ENCODE measurements at places on chromosomes 4 and X.

DNA sequence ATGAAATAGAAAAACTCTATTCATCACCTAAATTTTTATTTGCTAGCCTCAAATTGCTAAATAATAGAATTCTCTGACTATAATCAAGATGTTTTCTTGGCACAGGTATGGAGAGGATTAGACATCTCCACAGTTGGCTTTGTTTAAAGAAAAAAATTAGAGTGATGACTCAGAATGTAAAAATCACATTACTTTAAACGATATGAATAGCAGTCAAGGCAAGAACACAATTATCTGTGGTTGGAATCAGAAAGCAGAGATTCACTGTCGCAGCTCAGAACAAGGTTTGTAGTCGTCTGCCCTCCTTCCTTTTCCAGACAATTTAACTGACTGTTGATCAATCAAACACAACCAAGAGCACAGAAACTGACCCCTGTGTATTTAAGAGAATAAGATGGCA, 32.2 kb upstream of the CCKAR start:
- DNase-seq = no peak

- DNase-seq = peak; percentile 81
These were observed 23.6 kb upstream of the YTHDC1 start for GRCh38 chr4:68373513-68373912.

DNA sequence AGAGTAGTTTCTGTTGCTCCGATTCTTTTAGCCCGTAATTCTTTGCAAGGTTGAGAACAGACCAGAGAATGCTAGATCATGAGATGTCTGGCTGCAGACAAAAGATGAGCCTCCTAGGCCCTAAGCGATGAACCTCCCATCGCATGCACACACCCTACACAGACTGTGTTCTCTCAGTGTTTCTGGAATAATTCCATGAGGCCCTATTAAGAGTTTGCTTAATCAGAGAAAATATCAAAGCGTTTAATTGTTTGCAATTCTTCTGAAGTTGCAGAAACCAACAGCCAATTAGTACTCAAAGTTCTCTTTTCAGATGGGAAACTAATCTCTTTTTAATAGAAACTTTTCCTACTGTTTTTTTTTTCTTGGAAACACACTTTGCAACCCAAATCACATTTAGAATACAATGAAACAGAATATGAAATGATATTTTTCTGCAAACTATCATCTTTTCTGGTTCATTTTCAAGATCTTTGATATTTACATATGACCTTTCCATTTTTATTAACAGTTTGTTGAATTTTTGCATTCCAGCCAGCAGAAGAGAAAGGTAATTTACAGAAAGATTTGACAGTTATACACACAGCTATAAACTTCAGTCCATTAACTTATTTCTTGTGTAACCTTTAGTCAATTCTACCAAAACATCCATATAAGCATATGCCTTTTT, 1525.6 kb downstream of the ARAP2 start:
- no peak for DNase-seq

GRCh38 chrX:16970977-16971376, 24.5 kb downstream of the REPS2 start:
- no peak for DNase-seq

DNA sequence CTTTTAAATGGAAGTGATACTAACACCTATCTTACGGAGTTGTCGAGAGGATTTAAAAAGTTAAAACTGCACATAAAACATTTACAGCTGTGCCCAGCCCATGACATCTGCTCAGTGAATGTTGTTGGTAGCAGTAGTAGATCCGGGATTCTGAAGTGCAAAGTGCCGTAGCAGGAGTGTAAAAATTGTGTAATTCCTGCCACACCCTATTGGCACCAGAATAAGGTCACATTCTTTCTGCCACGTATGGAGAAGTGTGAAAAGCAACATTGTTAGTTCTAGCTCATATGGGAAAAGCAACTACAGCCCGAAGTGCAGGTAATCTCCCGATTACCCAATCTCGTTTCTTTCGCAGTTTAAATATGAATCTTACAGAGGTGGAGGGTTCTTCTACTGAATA, 31.2 kb downstream of the PRIMPOL start:
- no peak for DNase-seq

DNA sequence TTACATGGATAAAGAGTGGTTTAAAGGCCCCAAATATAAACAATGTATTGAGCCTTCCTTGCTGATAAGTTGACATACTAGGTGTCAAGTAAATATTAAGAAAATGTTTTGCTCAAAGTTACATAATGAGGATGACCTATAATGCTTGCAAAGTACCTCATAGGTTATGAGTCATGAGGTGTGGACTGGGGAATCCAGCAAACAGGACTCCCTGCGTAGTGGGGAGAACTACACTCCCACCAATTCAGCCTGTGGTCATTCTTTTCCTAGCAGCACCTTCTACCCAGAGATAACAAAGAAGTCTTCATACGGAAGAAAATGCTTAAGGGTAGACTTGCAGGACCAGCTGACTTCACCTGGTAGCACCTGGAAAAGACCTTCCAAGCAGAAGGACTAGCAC, 418.9 kb upstream of the CPEB2 start:
- no peak for DNase-seq

DNA sequence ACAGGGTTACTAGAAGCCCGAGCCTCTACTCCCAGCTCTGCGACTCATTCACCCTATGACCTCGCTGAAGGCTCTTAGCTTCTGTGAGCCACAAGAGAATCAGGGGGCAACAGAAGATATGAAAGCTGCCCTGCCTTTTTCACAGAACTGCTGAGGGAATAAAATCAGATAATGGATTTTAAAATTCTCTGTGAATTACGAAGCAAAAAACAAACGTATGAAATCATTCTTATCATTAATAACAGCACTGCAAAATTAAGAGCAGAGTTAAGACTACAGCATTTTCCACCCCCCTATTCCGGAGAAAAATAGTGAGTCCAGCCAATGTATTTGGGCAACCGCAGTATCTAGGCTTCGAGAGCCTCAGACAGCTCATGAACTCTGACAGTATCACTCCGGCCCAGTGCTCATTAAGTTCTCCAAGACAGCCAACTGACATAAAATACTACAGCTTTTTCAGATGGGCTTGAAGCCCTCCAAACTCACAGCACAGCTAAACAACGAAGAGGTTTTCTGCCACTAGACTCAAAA, 33.4 kb downstream of the AFAP1 start:
- no peak for DNase-seq

GRCh38 chr4:21680326-21680898, 268.2 kb downstream of the KCNIP4 start:
- DNase-seq = no peak

DNA sequence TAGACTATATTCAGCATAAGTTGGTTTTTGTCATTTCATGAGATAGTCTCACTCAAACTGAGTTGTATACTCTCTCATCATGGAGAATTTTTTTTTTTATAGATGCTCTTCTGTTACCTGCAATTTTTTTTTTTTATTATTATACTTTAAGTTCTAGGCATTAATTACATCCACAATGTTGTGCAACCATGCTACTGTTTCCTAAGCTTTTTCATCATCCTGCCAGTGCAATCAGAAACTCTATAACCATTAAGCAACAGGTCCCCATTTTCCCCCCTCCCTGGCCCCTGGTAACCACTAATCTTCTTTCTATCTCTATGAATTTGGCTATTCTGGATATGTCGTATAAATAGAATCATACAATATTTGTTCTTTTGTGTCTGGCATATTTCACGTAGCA, 321.6 kb downstream of the STIM2 start:
- DNase-seq = no peak

GRCh38 chrX:17377091-17377717, 2.2 kb downstream of the NHS start:
- DNase-seq = peak; percentile 23

DNA sequence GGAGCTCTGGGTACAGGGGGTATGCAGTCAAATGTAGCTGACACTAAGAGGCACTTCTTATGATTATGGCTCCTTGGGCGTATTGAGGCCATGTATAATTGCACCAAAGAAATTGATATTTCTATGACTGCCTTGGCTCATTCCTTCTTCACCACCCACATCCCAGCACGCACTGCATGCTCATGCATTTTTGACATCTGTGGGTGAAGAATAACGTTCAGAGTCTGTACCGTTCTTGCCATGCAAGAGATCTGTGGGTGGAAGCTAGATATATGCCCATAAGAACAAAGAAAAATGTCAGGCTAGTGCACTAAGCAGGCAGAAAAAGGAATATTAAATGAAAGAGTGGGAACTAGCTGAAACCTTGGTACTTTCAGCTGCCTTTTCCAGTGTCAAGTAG, 93.4 kb downstream of the EMCN start:
- DNase-seq = no peak

GRCh38 chr4:38625508-38625907, 38.5 kb upstream of the KLF3 start:
- no peak for DNase-seq

GRCh38 chr4:181520790-181521189, 722.4 kb upstream of the TENM3 start:
- DNase-seq = no peak

DNA sequence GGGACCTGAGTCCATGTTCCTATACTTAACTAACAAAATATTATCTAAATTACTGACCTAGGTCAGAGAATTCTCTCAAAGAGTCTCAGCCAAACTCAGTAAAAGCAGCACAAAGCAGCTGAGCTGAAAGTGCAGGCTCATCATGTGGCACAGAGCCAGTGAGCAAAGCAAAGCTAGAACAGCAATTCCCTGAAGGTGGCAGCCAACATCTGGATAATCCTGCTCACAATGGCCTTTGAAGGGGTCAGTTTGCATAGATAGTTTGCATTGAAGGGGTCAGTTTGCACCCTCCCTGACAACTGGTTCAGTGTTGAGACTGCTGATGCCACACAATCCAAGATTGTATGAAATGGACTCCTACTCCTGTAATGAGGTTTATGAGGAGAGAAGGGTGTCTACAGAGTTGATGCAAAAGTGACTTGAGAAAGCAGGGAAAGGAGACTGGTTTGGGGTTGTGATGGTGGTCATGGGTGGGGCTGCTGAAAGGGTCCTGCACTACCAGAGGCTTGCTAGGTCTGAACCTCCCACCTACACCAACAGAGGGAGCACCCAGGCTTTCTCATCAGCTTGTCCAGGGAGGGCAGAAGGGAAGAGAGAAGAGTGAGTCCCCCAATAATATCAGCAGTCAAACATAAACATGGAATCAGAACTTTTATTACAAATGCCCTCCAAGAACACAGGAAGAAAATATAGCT, 39.7 kb downstream of the TRIM61 start:
- no peak for DNase-seq

DNA sequence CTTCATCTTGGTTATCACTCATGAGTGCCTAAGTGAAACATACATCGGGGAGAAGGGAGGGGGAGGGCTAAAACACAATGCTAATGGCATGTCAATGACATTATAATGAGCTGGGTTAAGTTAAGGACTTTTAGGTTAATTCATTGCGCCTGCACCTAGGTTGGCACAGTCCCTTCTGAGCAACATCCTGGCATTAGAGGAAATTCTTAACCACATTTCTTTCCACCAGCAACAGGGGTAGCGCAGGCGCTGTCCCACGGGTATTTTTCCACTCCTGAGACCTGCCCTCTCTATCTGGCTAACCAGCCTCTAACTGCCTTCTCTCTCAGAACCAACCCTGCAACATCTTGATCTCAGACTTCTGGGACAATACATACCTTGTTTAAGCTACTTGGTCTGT, 39.0 kb upstream of the PROM1 start:
- DNase-seq = no peak

DNA sequence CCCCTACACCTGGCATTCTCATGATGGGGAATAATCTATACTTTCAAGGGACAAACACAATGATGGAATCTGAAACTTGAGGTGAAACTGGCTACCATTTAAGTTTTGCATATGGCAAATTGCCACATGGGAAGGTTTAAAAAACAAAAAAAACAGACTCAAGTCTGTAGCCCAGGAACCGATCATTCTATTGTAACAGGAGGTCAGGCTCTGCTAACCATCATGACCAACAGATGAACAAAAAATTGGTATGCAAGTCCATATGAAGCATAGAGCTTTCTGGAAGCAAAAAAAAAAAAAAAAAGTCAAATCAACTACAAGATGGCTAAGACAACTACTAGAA, 594.3 kb upstream of the DIPK2B start:
- no peak for DNase-seq

DNA sequence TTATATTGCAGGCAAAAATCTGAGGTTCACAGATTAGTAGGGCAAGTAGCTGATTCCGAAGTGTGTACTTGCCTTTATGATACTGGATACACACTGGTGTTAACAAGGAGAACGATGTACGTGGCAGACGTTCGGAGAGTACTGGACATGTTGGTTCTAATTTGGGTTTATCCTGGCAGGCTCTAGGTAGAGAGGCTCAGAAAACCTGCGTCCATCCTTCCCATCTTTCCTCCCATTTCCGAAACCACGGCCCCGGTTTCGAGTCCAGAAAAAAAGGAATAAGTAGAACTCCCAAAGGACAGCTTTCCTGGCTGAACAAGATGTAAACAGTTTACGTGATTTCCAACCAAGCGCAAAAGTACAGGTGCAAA, 351 bp upstream of the SLC30A9 start:
- DNase-seq = no peak

GRCh38 chrX:53249408-53250042, 24.5 kb upstream of the KDM5C start:
- no peak for DNase-seq

DNA sequence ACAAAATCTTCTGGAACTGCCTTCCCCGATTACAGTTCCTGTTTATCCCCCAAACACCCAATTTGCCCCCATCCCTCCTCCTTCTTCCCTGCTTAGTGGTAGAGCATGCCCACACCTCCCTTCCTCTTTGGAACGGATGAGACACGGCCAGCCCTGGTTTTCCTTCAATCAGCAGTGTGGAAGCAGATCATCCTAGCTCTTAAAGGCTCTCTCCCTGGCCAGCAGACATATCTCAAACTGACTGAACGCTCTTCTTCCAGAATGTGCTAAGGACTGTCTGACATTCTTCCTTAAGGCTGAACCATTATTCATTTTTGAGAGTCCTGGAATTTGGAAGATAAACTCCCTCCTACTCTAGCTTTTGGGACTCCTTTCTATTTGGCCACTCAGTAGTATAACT, 161.1 kb downstream of the TRIML1 start:
- no peak for DNase-seq

GRCh38 chrX:74085642-74086236, 218.2 kb upstream of the ZCCHC13 start:
- DNase-seq = no peak

DNA sequence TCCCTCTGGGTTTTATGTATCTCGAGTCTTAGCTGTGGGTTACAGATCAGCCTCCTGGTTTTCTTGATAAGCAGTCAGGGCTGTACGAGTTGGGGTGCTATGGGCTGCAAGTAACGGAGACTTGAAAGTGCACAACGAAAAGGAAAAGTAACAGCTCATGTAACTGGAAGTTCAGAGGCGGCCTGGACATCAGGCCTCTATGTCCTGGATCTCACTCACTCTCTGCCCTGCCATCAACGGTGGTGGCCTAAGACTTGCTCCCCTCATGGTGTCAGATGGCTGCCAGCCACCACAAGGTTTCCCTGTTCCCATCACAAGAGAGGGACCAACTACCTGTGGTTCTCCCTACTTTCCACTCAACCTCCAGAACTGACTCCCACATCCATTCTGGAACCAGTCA, 4.8 kb downstream of the PPP2R2C start:
- no peak for DNase-seq

DNA sequence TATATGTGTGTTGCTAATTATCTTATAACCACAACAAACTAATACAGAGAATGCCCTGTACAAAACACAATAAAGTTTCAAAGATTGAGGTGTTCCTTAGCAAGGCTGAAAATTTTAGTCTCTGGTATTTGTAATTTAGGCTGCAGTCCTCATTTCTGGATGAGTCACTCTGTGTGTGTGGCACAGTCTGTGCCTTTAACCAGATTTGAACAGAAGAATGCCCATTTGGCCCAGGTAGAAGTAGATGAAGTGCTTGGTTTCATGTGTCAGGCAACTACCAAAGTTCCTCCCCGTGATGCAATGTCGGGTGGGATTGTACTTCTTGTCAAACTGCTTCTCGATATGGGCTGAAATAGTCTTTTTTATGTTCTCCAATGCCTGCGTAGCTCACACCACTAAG, 91.6 kb upstream of the H2AZ1 start:
- no peak for DNase-seq
